ENCODE measurements at places on chromosomes 3 and 15.

- DNase-seq: no peak
Observed at GRCh38 chr15:26630857-26631256, 142.0 kb downstream of the GABRB3 start.

DNA sequence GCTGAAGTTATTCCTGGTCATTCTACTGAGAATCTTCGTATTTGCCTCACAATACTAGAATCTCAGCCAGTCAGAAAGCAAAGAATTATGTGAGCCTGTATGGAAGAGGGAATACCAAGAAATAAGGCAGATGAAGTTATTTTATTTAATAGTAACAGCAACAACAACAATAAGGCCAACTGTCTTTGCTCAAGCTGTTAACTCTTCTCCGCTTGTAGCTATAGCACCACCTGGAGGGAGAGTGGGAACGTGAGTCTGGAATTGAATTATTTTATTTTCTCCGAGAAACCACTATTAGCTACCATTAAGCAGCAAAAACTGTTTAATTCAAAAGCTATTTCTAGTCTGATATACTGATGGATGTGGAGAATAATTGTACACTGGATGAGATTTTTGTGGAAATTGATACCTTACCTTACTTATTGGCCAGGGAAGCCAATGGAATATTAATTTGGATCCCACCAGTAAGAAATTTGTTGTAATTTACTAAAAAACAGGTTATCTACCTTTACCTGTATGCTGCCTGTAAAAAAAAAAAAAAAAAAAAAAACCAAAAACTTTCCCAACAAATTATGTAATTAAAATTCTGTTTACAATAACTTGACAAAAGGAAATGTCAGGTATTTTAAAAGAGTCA lies 50.1 kb downstream of the CALML4 start:
- DNase-seq: no peak

DNA sequence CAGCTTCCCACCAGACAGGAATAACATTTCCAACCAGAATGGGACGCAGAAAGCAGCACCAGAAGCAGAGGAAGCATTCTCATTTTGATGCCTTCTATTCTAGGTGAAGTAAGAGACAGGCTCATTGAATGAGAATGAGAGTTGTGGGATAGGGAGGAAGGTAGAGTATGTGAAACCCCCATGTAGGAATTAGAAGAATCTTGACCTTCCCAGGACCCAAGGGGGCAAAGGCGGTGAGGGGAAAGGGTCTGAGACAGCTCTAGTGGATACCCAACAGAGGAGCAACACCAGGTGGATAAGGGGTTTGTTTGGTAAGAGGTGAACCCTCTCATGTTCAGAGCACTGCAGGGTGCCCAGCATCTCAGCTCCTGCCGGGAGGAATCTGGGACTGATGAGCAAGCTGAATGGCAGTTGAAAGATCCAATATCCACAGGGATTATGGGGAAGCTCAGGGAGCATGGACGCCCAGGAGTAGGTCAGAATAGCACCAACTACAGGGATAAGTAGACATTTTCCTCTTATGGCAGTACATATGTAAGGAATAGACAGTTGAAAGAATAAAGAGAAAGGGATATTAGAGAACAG lies 77.0 kb downstream of the PLCL2 start:
- DNase-seq: no peak

GRCh38 chr3:41339758-41340157 lies 140.5 kb downstream of the CTNNB1 start:
- no peak for DNase-seq

GRCh38 chr3:8540456-8540855 lies 38.8 kb downstream of the LMCD1 start:
- no peak for DNase-seq

DNA sequence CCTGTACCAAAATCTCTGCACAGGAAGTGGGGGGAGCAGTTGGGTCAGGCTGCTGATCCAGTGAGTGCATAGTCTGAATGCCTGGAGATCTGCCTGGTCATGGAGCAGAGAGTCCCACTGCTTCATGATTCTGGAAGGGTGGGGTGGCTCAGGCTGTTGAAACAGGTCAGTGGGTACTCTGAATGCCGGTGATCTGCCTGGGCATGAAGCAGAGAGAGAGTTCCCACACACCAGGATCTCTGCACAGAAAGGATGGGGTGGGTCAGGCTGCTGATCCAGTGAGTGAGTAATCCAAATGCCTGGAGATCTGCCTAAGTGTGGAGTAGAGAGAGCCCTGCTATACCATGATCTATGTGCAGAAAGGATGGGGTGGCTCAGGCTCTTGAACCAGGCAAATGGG lies 16.1 kb upstream of the GCSAM start:
- DNase-seq: no peak

GRCh38 chr3:75015280-75015679 lies 400.8 kb upstream of the CNTN3 start:
- no peak for DNase-seq

GRCh38 chr3:153980252-153980590 lies 141.0 kb upstream of the ARHGEF26 start:
- no peak for DNase-seq

- no peak for DNase-seq
Observed at GRCh38 chr15:89195836-89196235, 25.5 kb downstream of the RLBP1 start.
